ENCODE measurements at places on chromosomes 1 and 21. TPM values are rescaled to one million over a fixed set of nuclear protein-coding genes. Genes with fewer than 3 reads are reported as not detected.
A peak's percentile ranks its signal among the peaks of the same experiment; 100 is the strongest.

DNA sequence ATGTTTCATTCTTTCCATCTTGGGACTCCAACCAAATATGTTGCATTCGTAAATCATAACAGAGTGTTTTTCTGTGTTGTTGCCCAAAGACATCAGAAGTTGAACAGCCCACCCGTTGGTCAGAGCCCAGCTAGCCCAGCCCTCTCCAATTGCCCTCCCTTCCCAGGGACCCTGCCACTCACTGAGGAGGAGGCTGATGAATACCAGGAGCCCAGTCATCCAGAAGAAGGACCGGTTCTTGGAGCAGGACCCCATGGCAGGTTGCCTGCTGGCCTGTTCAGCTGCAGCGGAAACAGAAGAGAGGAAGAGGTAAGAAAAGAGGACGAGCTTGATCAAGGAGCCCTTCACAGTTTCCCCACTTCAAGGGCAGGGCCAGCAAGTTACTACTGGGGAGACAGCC lies 172.2 kb upstream of the ETV3 start:
- DNase-seq = no peak

DNA sequence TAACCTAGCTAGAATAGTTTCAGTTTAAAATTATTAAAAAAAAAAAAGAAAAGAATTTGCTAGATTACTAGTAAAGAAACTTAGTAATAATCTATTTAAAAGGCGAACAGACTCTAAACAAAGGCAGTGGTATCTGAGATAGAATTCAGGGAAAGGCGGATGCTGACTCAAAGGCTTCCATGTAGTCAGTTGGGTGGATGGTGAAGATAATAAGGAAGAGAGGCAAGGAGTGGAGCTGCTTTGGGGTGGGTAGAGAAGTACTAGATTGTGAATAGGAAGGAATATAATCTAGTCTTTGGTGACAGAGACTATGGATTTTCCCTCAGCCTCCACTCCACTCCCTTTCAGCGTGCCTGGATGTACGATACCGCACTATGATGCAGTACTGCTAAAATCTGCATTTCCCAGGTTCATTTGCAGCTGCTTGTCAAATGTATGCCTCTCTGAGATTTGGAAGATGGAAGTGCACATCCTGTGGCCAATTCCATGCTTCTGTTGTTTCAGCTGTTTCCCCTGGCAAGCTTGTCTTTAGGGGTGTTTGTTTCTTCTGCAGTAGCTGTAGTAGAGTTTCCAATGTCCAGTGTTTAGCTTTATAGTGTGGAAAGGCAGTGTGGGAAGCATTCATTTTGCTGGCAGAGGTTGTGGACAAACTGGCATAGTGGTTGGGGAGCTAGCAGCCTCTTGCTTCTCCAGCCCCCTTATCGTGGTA lies 184.6 kb upstream of the NRIP1 start:
- no peak for DNase-seq

DNA sequence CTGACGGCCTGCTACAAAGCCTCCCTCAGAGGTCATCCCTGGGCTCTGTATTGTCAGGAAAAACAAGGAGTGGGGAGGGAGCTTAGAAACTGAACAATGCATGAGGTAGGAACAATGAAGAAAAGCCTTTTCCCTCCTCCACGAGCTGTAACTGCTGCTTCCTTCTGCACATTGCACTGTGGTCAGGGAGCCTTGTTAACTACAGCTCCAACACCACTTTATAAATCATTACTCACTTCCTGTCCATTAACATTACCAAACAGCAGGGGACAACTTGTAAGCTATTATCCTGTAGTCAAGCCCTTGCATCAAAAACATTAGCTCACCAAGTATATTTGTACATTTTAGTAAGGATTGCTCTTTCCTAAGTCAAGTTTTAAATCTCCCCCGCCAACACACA lies 336.0 kb upstream of the NR5A2 start:
- peak; percentile 31 for DNase-seq

Gene TRIM45
- 9.0 TPM for polyA plus RNA-seq

- DNase-seq = no peak
These were observed 87.1 kb upstream of the TNR start for GRCh38 chr1:175830500-175830899.

Gene CENPS
- 20.3 TPM for polyA plus RNA-seq

Gene CHI3L2
- 2.4 TPM for polyA plus RNA-seq

Gene RASSF5
- polyA plus RNA-seq = 5.7 TPM

DNA sequence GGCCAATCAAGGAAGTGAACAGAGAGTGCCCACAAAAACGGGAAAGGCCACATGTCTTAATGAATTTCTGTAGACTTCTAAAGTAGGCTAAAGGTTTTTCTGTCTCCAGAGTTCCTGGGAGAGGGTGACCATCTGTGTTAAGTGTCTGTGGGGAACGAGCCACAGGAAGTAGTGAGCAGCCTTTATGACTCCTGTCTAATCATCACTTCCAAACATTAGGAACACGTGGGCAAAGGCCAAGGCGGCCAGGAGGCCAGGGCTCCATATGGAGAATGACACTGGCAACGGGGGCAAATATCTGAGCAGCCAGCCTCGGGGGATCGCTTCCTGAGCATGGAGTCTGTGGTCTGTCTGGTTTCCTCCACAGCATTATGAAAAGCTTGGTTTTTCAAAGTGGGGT lies 7.1 kb downstream of the FAM89A start:
- DNase-seq = no peak

DNA sequence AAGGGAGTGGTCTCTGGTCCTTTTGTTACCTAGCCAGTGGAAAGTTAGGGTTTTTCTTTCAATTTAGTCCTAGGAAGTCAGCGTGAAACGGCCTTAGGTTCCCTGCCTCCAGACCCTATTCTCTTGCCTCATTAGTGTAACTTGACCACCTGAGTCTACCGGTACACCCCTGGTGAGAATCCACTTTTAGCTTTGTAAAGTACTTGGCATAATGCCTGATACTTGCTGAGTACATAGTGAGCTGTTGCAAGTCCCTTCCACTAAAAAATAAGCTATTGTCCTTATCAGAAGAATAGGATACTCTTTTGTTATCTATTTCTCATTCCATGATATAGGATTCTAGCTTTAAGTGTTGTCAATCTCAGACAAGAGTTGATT lies 228.8 kb downstream of the ST6GALNAC3 start:
- DNase-seq = no peak

GRCh38 chr1:231626951-231627614 lies 493 bp downstream of the DISC1 start:
- peak; percentile 24 for DNase-seq
